Right hindlimb (tissue), 1 donor: ENCODE measurements at places on chromosomes 6 and 20.

GRCh38 chr6:44727651-44728630 lies 340.4 kb downstream of the CDC5L start:
- no peak for DNase-seq

DNA sequence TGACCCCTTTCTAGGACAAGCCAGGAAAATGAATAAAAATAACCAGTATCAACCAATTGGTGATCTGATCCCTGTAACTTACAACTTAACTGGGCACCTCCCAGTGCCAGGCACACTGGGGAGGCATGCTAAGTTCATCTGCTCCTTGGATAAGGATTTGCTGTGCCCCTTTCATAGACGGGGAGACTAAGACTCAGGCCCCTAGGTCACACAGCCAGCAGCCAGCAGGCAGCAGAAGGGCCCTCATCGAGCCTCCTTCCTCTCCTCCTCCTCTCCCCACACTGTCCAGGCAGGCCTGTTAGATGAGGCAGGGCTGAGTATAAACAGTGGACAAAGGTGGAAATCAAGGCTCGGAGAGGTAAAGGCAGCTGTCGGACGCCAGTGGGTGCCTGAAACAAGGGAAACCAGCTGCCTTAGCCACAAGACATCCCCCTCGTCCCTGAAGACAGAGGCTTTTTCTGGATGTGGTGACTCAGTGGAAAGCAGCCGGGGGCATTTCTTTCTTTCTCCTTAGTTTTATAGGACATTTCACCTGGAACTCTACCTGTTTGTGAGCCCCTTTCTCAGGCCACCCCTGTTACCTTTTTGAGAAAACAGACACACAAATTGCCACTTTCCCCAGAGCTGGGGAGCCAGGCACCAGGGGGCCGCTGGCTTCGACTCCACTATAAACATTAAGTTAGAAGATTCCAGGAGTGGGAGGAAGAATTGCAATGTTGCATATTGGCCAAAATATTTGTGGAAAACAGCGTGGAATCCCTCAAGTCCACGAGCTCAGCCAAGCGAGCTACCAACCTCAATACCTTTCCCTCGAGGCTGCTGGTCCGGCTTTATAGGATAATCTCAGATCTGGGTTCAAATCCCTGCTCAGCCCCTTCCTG lies 166.0 kb downstream of the PREX1 start:
- DNase-seq, result no peak

GRCh38 chr6:38100380-38100779 lies 280.9 kb downstream of the ZFAND3 start:
- no peak for DNase-seq

- no peak for DNase-seq
Observed at GRCh38 chr20:33005908-33006775, 1.4 kb upstream of the BPIFB2 start.

- DNase-seq, result peak; percentile 68
Observed at GRCh38 chr6:25369036-25369432, 89.9 kb downstream of the CARMIL1 start.

GRCh38 chr6:55776113-55776512 lies 99.3 kb downstream of the BMP5 start:
- DNase-seq, result no peak

DNA sequence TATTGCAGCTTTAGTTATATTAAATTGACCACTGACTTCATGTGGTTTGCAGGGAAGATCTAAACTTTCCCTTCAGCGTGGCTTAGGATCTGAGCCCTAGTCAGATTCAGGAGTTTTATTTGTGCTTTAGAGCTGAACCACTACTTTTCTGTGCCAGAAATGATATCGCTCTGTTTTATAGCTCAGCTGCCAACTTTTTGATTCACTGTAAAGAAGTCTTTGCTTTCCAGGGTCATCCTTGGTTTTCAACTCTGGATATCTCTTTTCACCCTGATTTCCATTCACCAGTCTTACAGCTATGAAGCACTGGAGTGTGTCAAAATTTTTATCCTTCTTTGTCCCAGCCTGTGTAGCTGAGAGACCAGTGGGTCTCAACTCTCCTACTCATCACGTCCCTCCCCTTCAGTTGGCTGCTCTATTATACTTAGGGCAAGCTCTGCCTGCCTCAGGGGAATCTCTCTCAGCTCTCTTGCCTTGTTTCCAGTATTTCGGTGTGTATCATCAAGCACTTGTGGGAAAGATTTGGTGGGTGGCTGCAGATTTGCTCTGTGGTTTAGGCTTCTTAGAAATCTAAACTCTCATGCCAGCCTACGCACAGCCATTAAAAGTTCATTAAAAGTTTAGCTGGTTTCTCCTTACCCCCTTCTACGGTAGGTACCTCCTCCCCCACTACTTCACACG lies 425.5 kb downstream of the TENT5A start:
- peak; percentile 26 for DNase-seq

DNA sequence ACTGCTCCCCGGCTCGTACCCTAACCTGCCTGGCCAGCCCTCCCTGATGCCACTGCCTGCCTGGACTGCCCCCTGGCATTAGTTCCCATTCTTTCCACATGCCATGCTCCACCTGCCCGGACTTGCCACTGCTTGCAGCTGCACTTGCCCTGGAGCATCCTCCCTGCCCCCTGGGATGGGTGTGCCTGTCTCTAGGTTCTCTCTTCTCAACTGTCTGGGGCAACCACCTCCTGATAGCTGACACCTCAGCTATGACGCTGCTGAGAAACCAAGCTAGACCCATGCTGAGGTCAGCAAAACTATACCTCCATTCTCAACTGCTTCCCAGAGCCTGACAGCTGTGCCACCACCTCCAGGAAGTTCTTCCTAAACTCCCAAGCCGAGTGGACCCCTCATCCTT lies 72.1 kb downstream of the PERP start:
- no peak for DNase-seq

DNA sequence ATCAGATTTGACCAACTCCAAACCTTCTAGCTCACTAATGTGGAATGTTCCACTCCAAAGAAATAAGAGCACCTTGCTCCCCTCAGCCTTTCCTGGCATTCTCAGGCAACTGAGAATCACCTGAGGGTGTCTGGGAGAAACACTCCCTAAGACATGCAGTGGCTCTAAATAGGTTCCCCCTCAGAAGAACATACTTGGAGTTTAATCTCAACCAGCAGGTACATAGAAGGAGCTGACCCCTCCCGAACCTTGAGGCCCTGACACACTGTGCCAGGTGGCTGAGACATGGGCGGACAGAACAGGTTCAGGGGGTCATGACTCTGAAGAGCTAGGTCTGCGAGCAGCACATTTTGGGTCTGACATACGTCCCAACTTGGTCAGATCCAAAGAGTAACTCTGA lies 107.6 kb upstream of the MAP3K4 start:
- no peak for DNase-seq

GRCh38 chr6:149962461-149963211 lies 1.1 kb upstream of the ULBP1 start:
- no peak for DNase-seq

- no peak for DNase-seq
Observed at GRCh38 chr6:158772851-158773371, 46.3 kb downstream of the EZR start.

- DNase-seq, result no peak
Observed at GRCh38 chr6:101741474-101742171, 348.1 kb downstream of the GRIK2 start.

DNA sequence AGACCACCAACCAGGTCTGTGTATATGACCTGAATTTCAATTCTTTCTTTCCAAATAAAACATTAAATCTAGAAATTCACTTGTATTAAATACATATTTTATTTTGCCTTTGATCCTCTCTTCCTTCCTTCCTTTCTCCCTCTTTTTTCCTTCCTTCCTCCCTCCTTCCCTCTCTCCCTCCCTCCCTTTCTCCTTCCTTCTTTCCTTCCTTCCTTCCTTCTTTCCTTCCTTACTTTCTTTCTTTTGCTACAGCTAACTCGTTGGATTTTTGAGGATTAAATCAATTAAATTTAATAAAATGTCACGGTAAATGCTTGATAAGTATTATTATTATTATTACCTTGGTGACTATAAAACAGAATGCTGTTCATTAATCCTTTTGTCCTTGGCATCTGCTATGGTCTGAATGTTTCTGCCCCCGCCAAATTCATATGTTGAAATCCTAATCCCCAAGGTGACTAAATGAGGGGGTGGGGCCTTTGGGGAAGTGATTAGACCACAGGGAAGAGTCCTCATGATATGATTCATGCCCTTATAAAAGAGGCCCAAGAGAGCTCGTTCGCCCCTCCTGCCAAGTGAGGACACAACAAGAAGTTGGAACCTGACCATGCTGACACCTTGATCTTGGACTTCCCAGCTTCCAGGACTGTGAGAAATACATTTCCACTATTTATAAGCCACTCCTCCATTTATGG lies 67.6 kb upstream of the BTBD3 start:
- no peak for DNase-seq

GRCh38 chr6:11969092-11969491 lies 43.0 kb upstream of the HIVEP1 start:
- DNase-seq, result peak; percentile 52

- no peak for DNase-seq
Observed at GRCh38 chr6:168546730-168547129, 105.7 kb downstream of the SMOC2 start.
